Activated CD4-positive, alpha-beta T cell treated with anti-CD3 and anti-CD28 coated beads, Interleukin-2, amount 10 ng/mL, durations not matched to agents 7 days and 5 days (primary cell): ENCODE measurements at places on chromosomes 11 and 22. TPM values are rescaled to one million over a fixed set of nuclear protein-coding genes. Genes with fewer than 3 reads are reported as not detected.

GRCh38 chr11:128686021-128686741, 7.7 kb upstream of the FLI1 start:
- peaks cover 46% of the 10 kb centered on the region for H3K4me1 ChIP-seq
- peaks cover 76% of the 10 kb centered on the region for H3K27me3 ChIP-seq
- H3K27ac ChIP-seq = peak overlapping the region; percentile 54

The CARD16 gene
- total RNA-seq = 98.8 TPM

GRCh38 chr11:119460582-119460981, 37.6 kb upstream of the THY1 start:
- H3K27ac ChIP-seq = no peak overlapping the region
- H3K27me3 ChIP-seq = peaks cover 25% of the 10 kb centered on the region
- no peak for DNase-seq

- no peaks in the 10 kb centered on the region for H3K27me3 ChIP-seq
- H3K36me3 ChIP-seq = no peaks in the 10 kb centered on the region
- H3K4me3 ChIP-seq = no peak overlapping the region
- no peaks in the 10 kb centered on the region for H3K4me1 ChIP-seq
- H3K27ac ChIP-seq = no peak overlapping the region
Observed at GRCh38 chr22:45548247-45548840, 45.7 kb downstream of the FBLN1 start.
